ENCODE measurements at places on chromosomes 3 and 15.

- DNase-seq, result no peak
Measured at GRCh38 chr3:113240841-113241240, 29.5 kb downstream of the BOC start.

GRCh38 chr3:99434190-99434589 lies 204.2 kb upstream of the COL8A1 start:
- DNase-seq, result no peak

DNA sequence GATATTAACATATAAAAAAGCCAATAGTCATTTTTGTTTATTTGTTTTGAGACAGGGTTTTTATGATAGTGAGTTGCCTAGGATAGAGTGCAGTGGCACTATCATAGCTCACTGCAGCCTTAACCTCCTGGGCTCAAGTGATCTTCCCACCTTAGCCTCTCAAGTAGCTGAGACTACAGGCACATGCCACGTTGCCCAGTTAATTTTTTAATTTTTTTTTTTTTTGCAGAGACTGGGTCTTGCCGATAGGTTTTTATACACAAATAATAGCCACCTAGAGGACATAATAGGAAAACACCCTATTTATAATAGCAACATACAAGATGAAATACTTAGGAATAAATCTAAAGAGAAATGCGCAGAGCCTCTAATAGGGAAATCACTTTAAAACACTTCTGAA lies 13.3 kb downstream of the EIF3J start:
- peak; percentile 57 for DNase-seq

DNA sequence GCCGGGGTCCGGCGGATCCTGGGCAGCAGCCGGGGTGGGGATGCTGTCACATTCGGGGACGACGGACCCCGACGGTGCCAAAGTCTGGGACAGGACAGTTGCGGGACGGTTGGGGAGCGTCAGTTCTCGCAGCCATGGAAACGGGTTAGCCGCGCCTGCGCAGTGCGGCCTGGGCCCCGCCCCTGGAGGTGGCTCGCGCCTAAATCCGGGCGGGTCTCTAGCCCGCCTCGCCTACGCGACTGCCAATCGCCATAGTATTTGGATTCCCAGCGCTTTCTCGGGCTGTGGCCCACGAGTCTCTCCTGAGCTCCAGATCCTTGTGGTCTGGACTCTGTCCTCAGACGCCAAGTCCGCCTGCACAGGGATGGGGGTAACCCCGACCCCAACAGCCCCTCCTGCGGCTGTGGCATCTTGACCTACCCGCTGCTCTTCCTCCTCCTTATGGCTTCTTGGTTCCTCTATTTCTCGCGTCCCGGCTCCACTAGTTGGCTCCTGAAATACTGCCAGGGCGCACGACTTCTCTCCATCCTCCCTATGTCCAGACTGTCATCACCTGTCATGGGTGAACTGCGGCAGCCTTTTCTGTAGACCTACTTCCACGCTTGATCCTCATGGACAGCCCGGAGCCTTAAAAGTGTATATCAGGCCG lies at the start of gene ZMYND10:
Gene ZMYND10, minus strand, starts transcription at position 147 of the 649 bp plus-strand sequence. CDS start 153 bp downstream, outside the sequence.
- peak; percentile 80 for DNase-seq

GRCh38 chr3:195825191-195825588 lies 13.5 kb upstream of the MUC4 start:
- no peak for DNase-seq

GRCh38 chr3:149494759-149495580 lies 20.5 kb downstream of the TM4SF4 start:
- DNase-seq, result no peak

Measured in hematopoietic multipotent progenitor cell treated with erythropoietin and hydrocortisone succinate and interleukin-3 and kit ligand, for 15 days (in vitro differentiated cells).